Stomach (tissue), 19 donors: ENCODE measurements at places on chromosomes 12 and 14.

GRCh38 chr14:64754685-64755084 lies 50.5 kb downstream of the PLEKHG3 start:
- no peak for DNase-seq

DNA sequence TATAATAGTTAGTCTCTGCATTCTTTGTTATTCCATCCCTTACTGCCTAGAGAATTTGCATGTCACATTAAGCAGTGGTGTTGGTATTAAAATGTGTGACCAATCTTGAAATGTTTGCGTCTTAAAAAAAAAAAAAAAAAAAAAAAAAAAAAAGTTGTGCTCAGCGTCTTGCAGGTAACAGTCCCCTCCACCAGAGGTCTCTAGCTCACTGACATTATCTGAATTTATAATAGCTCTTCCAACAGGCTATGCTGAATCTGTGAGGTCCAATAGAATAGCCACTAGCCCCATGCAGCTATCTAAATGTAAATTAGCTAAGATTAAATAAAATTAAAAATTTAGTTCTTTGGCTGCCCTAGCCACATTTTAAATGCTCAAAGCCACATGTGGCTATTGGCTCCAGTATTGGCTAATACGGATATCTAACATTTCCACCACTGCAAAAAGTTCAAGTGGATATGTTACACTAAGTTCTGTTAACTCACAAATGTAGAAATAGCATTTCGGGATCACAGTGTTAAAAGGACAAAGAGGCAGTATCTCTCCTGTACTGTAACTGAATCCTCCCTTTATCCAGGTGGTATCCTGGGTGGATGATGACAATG lies 28.7 kb downstream of the NKX2-8 start:
- DNase-seq, result no peak

DNA sequence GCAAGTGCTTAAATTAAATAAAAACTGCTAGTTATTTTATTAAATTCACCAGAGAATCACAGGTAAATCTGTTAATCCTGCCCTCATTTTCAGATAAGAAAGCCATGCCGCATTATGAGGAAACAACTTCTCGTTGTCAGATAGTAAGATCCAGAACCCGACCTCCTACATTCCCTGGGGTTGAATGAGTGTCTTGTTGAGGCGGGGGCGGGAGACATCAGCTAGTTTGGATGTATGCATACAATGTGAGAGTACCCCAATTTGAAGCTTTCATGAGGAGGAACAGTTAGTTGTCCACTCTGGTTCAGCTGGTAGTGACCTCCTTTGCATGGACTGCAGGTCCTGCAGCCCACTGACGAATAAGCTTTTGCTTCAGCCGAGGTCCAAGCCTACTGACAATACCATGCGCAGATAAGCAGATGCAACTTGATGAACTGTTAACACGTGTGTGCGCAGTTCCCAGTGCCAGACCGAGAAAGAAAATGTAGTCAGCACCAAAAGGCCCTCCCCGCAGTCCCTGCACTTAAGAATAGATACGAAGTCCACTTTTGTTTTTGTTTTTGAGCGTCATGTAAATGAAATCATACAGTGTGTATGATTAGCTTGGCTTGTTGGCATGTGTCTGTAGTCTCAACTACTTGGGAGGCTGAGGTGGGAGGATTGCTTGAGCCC lies 34.9 kb downstream of the EVL start:
- DNase-seq, result no peak

DNA sequence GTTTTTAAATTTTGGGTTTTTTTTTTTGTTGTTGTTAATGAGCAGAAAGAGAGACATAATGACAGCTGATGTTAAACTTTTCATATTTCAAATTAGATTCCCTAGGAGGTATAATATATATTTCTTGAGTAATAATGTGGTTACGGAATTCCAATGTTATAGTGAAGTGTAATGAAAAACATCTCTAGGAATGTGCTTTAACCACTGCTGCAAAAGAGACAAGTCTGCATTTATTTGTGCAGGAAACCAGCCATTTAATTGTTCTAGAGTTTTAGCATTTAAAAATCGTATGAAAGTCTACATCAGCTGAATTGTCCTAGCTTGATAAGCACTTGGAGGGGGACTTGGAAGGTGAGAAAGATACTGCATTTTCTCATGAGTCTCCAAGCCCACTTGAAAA lies 14.3 kb downstream of the SERPINA10 start:
- DNase-seq, result no peak

DNA sequence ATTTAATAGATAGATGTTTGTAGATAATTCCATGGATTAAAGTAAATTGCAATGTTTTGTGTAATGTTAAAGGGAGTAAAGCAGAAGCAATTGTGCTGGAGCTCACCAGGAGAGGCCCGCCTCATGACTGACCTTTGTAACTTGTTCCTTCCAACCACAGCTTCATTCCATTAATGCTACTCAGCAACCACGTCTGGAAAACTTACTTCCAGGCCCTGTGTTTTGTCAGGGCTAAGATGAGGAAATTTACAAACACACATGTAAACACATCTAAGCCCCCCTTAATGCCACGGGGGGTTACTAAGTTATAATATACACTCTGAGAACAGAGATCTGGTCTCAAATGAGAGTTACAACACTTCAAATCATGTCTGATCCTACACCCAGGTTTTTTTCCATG lies 12.4 kb downstream of the LUM start:
- peak; percentile 68 for DNase-seq

DNA sequence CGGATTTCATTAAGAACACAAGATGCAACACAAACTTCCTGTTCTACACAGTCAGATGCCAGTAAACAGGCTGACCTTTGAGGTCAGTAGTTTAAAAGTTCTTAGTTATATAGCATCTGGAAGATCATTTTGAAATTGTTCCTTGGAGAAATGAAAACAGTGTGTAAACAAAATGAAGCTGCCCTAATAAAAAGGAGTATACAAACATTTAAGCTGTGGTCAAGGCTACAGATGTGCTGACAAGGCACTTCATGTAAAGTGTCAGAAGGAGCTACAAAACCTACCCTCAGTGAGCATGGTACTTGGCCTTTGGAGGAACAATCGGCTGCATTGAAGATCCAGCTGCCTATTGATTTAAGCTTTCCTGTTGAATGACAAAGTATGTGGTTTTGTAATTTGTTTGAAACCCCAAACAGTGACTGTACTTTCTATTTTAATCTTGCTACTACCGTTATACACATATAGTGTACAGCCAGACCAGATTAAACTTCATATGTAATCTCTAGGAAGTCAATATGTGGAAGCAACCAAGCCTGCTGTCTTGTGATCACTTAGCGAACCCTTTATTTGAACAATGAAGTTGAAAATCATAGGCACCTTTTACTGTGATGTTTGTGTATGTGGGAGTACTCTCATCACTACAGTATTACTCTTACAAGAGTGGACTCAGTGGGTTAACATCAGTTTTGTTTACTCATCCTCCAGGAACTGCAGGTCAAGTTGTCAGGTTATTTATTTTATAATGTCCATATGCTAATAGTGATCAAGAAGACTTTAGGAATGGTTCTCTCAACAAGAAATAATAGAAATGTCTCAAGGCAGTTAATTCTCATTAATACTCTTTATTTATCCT lies 13.5 kb downstream of the PTGER2 start:
- no peak for DNase-seq

- peak; percentile 91 for DNase-seq
These were observed 37.5 kb downstream of the CCNK start for GRCh38 chr14:99518441-99519346.
